ENCODE measurements at places on chromosomes 7 and 10.

DNA sequence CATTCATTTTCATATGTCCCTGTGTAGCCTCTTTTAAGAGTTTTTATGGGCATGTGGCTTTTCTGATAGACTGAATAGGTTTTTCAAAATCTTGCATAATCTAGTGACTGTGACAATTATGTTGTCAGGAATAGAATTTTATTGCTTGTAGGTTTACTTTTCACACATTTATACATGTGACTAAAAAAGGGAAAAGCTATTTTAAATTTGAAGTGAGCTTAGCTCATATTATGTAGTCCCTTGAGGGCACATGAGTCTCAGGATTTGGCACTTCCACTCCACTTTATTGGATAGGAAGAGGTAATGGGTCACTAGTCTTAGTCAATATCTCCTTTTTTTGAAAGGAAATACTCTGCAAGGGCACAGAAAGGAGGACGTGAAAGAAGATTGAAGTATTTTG is 247.3 kb downstream of the SUGCT start:
- DNase-seq = no peak

- no peak for DNase-seq
These were observed 116.8 kb downstream of the ABLIM1 start for GRCh38 chr10:114541081-114541796.

DNA sequence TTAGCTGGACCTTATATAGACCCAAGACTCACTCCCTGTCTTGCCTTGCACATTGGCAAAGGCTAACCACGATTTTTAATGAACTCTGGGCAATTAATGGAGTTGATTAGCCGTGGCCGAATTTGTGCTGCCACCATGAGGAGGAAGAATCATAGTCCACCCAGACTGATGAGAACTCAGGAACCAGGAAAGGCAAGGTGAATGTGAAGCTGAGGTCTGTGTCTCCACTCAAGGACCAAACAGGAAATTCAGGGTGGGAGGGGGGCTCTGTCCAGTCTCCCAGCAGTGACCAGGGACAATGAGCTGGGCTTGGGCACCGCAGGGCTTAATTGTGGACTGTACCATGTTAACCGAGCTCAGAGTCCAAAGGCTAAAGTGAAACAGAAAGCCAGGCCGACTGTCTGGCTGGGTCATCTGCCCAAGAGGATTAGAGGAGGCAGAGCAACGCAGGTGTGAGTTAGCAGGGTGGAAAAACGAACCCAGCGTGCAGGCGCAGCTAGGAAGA is 127.0 kb upstream of the JCAD start:
- DNase-seq = no peak

DNA sequence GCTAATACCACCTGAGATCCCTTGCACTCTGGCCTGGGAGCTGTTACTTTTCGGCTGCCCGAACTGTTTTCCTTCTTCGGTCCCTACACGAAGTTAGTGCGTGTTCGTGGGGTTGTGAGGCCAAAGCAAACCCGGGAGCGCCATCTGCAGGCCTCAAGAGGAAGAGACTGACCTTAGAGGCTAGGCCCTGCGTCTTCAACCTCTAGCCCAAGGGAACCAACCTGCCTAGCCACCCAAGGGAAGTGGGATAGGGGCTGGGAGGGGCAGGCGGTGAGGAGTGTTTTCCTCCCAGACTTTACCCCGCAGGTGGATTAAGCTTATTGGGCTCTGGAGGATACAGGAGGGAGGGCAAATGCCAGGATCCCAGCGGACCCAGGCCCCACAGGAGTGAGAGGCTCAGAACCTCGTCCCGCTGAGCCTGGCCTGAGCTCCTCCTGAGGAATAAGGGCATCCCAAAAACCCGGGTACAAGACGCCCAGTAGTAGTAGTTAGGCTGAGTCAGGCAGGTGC is 1.7 kb upstream of the PAX2 start:
- DNase-seq = peak; percentile 31

DNA sequence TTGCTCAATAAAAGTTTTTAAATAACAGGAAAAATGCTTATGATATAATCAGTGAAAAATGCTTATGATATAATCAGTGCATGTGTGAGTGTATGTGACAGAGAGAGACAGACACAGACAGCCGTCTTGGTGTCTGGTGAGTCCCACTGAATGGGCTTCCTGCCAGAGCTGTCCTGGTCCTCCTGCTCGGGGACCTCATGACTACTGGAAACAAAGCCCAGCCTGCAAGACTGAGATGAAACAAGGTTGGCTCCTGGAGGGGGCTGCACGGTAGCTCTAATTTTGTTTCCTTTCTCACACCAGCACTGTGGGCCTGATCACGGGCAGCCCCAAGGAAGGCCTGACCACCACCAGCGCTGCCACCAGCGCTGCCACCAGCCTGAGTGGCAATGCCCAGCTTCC is 57.3 kb downstream of the NRP1 start:
- DNase-seq = no peak

GRCh38 chr10:23413629-23414089 is 25.2 kb upstream of the OTUD1 start:
- DNase-seq = no peak

- DNase-seq = no peak
These were observed 12.0 kb downstream of the IFIT5 start for GRCh38 chr10:89426230-89426868.

DNA sequence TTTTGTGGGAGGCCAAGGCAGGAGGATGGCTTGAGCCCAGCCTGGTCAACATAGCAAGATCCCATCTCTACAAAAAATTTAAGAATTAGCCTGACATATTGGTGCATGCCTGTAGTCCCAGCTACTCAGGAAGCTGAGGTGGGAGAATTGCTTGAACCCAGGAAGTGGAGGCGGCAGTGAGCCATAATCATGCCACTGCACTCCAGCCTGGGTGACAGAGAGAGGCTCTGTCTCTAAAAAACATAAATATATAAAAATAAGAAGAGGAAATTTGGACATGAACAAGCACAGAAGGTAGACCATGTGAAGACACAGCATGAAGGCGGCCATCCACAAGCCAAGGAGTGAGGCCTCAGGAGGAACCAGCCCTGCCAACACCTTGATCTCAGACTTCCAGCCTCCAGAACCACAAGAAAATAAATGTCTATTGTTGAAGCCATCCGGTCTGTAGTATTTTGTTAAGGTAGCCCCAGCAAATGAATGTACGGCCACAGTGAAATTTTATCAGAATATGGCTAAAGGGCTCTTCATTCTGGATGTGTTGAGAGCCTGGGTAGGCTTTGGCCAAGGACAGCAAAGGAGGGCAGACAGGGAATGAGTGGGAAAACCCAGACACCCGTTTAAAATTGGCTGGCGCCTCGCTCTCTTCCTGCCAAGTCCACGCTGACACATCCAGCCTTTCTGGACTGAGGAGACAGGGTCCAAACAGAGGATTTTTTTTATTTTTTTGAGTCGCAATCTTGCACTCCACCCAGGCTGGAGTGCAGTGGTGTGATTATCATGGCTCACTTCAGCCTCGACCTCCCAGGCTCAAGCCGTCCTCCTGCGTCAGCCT is 12.9 kb upstream of the GRID2IP start:
- no peak for DNase-seq

DNA sequence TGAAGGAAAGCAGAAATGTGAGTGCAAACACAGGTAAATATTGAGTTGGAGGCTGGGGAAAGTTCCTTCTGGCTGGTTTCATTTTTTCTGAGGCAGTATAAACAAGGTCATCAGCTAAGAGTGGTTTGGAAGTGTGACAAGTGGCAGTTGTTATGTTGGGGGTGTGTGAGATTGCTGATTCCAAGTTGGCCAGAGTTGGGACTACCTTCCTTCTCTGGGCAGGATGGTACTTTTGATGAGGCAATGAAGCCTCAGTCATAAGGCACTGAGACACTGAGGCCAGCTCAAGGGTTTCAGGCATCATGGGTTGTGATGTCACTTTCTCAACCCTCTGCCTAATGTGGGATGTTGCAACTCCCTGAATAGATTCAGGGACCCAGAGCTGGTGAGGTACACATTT is 8.2 kb upstream of the PTTG1IP2 start:
- DNase-seq = no peak

- no peak for DNase-seq
These were observed 18.5 kb upstream of the SERPINE1 start for GRCh38 chr7:101108330-101108857.

- no peak for DNase-seq
These were observed 122.3 kb downstream of the CNNM2 start for GRCh38 chr10:103040418-103040817.

DNA sequence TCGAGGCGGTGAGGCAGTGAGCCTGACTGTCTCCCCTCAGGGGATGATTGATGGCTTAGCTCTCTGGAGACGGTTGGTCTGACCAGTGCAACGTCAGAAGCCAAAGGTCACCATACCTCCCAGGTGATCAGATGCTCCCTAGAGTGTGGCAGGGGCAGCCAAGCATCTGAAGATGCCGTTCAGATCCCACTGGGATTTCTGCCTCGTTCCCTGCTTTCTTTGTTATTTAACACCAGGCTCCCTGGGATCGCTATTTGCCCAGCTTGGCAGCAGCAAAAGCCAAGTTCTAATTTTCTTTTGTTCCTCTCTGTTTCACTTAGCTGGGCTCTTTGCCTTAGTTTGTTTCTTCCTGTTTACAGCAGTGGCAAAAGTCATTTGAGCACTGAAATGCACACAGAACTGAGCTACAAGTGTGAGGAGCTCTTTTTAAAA is 53.5 kb upstream of the SVIL start:
- no peak for DNase-seq

DNA sequence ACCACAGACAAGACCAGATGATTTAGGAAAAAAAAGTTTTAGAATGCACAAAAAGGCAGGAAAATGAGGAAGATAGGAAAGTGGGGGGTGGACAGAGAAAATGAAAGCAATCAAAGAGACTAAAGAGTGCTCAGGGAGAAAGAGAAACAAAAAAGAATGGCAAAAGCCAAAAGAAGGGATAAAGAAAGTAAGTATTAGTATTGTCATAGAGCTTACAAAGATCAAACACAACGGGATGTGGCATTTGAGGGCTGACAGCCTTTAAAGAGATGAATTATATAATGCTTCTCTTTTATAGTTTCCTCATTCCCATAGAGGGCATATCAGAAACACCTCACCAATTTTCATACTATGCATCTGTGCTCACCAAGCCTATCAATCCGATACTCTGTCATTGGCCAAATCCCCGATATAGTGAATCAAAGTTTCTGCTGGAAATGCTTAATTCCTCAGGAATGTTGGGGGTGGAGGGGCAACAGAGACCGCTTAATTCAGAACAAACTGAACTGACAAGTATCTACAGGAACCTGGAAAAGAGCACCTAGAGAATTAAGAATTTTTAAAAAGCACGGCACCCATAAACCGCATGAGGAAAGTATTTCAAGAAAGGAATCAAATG is 2.7 kb downstream of the COG5 start:
- DNase-seq = no peak

DNA sequence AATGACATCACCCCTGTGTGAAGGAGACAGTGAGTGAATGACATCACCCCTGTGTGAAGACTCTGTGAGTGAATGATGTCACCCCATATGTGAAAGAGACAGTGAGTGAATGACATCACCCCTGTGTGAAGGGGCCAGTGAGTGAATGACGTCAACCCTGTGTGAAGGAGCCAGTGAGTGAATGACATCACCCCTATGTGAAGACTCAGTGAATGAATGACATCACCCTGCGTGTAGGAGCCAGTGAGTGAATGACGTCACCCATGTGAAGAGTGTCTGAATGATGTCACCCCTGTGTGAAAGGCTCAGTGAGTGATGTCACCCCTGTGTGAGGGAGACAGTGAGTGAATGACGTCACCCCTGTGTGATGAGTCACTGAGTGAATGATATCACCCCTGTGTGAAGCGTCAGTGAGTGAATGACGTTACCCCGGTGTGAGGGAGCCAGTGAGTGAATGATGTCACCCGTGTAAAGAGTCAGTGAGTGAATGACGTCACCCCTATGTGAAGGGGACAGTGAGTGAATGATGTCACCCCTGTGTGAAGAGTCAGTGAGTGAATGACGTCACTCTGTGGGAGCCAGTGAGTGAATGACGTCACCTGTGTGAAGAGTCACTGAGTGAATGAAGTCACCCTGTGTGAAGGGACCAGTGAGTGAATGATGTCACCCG is 478.1 kb downstream of the PTPRN2 start:
- DNase-seq = no peak

DNA sequence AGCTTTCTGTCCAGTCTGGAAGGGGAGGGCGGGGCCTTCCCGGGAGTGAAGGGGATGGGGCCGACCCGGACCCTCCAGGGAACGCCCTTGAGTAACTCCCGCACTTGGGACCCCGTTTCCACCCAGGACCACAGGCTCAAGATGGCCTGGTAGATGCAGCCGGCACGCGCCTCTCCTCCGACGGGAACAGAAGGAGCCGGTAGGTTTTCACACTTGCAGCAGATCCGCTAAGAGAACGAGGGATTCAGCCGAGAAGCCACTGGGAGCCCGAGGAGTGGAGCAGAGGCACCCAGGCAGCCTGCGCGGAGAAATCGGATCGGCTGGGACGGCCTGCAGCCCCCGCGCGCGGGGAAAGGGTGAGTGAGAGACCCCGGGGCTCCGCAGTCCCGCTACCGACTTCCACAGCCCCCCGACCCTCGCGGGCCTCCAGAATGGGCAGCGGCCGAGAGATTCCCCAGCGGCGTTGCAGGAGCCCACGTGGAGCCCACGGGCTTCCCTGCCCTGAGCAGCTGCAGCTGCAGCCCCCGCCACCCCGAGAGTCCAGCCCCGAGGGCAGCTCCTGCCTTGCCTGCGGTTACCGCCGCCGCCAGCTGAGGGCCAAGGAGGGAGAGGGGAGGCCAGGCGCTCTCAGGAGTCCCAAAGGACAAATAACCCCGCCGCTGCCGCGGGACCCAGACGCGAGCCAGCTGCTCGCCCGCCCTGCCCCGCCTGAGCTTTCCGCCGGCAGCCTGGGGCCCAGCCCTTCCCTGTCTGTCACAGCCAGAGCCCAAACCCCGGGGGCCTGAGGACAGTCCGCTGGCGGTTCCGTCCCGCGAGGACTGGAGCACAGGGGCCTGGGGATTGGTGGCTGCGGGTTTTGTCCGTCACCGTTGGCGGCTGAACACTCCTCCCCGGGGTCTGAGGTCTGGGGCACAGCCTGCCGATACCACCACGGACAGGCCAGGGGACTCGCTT is 21.8 kb downstream of the IFT22 start:
- no peak for DNase-seq

GRCh38 chr10:11642566-11642965 is 31.1 kb upstream of the USP6NL start:
- no peak for DNase-seq

GRCh38 chr7:86978808-86979506 is 80.5 kb downstream of the ELAPOR2 start:
- no peak for DNase-seq

DNA sequence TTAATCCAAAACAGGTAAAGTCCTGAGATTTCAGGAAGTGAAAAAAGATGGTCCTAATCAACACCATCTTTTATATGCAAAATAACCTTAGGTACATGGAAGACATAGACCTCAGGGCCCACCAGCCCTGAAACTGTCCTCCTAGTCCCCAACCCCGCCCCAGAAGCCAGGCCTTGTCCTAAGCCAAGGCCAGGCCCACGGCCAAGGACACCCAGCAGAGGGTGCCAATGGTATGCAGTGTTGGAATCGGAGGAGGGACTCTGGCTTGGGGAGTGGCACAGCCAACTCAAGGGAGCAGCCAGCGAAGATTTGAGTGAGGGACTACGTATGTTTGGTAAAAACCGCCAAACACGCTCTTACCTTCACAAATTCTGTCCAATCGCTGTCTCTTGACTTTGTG is 96.7 kb downstream of the ZRANB1 start:
- DNase-seq = no peak

Data from NCI-H1105 (cell line).